LHCN-M2 (cell line): ENCODE measurements at places on chromosomes 3 and 15. TPM values are rescaled to one million over a fixed set of nuclear protein-coding genes. Genes with fewer than 3 reads are reported as not detected.

GRCh38 chr3:161275919-161276318, 54.8 kb downstream of the NMD3 start:
- DNase-seq, result no peak

GRCh38 chr3:53733446-53733845, 112.8 kb downstream of the CHDH start:
- DNase-seq, result no peak

DNA sequence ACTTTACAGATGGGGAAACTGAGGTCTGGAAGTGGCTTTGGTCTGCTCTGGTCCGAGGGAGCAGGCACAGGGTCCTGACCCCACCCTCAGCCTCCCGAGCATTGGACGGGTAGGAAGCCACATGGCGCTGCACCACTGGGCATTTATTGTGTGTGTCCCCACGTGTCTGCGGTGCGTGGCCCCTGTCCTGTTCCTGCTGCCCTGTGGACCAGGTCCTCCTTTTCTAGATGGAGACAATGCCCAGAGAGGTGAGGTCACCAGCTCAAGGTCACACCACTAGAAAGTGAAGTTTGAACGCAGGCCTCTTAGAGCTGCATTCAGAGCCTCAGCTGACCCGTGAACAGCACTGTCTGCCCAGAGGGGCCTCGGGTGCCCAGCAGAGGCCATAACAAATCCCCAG, 26.8 kb downstream of the DUSP7 start:
- DNase-seq, result no peak

DNA sequence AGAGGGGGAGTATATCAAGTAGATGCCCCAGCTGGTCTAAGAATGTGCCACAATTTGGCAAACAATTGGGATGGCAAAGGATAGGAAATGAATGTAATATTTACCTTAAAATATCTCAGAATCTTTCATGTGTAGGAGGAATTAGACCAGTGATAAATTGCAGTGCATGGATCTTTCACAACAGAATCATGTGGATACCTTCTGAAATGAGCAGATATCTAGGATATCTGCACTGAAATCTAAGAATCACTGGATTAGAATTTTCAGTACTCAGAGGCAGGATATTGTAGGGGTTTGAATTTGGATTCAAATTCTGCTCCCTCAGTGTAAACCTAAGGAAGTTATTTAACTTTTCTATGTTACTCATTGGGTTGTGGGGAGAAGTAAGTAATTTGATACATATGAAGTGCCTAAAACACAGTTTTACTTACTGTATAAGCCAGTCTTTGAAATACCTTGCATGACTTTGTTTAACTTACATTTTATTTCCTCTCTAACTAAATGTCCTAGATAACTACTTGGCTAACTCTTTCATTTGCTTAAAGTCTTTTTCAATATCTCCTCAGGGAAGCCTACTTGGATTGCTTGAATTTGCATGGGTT, 8.8 kb downstream of the IL1RAP start:
- DNase-seq, result no peak

DNA sequence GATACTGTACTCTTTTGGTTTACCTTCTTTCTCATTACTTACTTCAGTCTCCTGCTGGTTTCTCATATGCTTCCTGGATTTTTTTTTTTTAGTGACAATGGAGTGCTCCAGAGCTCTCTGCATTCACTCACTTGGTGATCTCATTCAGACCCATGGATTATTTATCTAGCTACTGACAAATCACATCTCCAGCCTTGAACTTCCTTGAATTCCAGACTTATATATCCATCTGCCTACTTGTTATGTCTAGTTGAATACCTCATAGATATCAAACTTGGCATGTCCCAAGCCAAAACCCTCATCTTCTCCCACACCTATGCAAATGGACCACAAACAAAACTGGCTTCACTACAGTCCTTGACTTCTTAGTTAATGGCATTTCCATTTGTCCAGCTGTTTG, 234.7 kb upstream of the ZPLD1 start:
- DNase-seq, result no peak

- no peak for DNase-seq
Observed at GRCh38 chr3:183038757-183039156, 58.4 kb upstream of the DCUN1D1 start.

GRCh38 chr15:33639456-33639855, 328.7 kb downstream of the RYR3 start:
- no peak for DNase-seq

DNA sequence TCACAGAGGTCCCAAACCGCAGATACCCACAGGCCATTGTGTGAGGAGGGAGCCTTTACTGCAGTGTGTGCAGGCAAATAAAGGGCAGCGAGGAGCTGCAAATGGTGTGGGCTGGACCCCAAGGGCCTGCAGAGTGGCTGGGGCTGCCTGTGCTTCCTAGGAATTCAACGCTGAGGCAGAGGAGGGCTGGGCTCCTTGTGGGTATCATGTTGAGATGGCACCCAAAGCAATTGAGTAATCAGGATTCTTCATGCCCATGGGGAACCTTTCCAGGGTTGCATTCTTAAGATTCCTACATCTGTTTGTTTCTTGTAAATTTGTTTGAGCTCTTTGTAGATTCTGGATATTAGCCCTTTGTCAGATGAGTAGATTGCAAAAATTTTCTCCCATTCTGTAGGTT, 85.4 kb upstream of the LIPC start:
- DNase-seq, result peak; percentile 73

HHLA2 gene
- not detected in 2 replicates for total RNA-seq

GHRL gene
- not detected in 2 replicates for total RNA-seq

TMCO5A gene
- not detected in 2 replicates for total RNA-seq
